ENCODE measurements at places on chromosomes 3 and 15.

DNA sequence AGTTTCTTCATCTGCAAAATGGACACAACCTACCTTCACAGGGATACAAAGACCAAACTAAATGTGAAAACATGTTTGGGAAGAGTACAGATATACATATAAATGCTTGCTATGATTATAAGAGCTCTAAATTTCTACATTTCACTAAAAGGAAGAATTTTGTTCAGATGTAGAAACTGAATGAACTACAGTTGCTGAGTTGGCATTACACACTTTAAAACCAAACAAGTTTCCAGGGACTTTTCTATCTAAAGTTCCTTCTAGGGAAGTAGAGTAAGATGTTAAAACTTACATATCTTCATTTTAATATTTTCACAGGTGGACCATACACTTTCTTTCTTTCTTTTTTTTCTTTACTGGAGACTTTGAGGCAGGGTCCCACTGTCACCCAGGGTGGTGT lies 4.6 kb downstream of the AAGAB start:
- no peak for DNase-seq

GRCh38 chr15:73687351-73687750 lies 3.2 kb downstream of the CD276 start:
- DNase-seq = no peak

- DNase-seq = peak; percentile 29
Observed at GRCh38 chr15:71800835-71801745, 9.3 kb upstream of the NR2E3 start.

GRCh38 chr3:48416546-48416945 lies 13.3 kb downstream of the PLXNB1 start:
- DNase-seq = no peak

DNA sequence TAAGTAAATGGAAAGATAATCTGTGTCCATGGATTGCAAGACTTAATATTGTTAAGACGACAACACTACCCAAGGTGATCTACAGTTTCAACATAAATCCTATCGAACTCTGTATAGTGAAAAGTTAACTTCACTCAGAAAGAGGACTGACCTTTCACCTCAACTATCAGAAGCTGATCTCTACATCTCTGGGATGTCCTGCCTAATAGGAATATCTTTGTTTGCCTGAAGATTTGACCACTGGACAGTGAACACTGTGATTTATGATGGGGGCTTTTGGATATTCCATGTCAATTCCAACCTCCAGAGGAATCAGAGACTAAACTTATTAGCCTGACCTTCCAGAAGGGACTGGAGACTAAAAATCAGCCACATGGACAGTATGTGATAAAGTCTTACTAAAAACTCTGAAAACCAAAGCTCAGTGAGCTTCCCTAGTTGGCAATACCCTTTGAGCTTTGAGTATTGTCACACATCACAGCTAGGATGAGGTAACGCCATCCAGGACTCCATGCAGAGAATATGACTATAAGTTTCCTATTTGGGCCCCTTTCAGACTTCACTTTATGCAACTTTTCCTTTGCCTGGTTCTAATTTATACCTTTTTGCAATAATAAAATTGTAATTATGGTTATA lies 164.9 kb upstream of the SETMAR start:
- no peak for DNase-seq

GRCh38 chr3:138188013-138188730 lies 1.1 kb downstream of the ARMC8 start:
- no peak for DNase-seq

DNA sequence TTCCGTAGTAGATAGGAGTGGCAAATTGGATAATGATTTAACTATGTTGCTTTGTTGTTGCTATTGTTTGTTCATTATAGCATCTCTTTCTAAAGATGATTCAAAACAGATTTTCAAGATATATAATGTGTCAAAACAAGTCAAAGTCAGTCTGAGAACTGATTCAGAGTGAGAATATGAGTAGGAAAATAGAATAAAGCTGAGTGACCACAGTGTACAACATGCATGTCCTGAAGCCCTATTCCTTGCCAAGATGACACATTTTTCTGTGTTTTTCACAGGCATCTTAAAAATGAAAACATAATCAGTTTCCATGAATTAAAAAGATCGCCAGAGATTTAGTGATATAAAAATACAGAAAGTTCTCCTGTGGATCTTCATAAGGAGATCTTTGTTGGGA lies 57.0 kb upstream of the THRB start:
- DNase-seq = no peak

DNA sequence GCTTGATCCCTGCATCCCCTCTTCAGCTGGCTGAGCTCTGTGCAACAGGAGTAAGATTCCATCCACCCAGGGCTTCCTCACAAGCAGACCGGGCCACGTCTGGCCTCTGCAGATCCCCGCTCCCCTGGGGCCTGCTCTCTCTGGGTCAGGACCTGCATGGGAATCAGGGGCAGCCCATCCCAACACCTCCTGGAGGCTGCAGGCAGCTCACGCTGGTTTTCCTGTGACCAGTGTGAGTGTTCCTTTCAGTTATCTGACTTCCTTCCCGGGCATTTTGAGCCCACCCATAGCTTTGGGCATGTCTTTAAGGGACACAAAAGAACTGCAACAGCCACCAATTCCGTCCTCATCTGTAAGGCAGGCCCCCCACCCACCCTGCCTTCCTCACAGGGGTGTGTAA lies 16.3 kb downstream of the NUP210 start:
- DNase-seq = no peak

GRCh38 chr3:122948408-122948807 lies 79.2 kb downstream of the SEMA5B start:
- DNase-seq = no peak

- peak; percentile 66 for DNase-seq
Observed at GRCh38 chr3:129974833-129975704, 549 bp downstream of the TRH start.
